Left renal cortex interstitium (tissue), 4 donors: ENCODE measurements at places on chromosomes 1 and 21. TPM values are rescaled to one million over a fixed set of nuclear protein-coding genes. Genes with fewer than 3 reads are reported as not detected.

DNA sequence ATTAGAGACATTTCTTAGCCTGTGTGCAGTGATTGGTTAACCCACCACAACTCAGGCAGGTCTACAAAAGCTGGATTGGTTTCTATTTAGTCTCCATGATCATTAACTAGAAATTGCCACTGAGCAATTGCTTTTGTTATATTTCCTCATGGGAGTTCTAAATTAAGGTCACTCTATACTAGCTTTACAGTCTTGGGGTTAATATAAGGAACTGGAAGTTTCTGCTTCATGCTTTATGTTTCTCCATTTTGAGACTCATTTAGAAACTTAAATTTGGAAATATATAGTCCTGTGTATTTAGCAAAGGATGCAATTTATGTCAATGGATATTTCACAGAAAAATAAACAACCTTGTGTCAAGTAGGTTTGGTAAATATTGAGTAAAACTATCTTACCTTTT, 137.5 kb downstream of the HLX start:
- no peak for DNase-seq

GRCh38 chr1:233664253-233664652, 50.3 kb downstream of the KCNK1 start:
- DNase-seq: no peak

Gene MAEL
- polyA plus RNA-seq: 3.1 TPM

Gene SOX13
- polyA plus RNA-seq: 70.2 TPM

Gene OR2T11
- polyA plus RNA-seq: not detected
